ENCODE measurements at places on chromosomes 6 and 20.

DNA sequence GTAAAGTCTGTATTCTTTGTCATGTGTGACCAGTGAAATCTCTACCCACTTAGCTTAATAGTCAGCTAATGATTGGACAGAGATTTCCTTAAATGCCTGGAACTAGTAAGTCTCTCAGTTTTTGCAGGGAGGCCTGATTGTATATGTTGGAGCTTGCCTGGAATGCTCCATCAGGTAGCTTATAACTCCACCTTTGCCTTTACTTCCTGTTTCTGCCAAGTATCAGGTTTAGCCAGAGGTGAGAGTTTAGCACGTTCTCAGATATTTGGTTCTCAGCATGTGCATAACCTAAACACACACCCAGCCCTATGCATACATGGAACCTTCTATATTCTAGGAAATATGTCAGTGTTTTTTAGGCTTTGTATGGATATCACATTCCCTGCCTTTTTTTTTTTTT is 435.3 kb downstream of the CDKAL1 start:
- no peak for DNase-seq

GRCh38 chr6:25715794-25716193 is 38.7 kb upstream of the SLC17A4 start:
- no peak for DNase-seq

GRCh38 chr20:50715694-50716093 is 15.7 kb upstream of the PARD6B start:
- no peak for DNase-seq

DNA sequence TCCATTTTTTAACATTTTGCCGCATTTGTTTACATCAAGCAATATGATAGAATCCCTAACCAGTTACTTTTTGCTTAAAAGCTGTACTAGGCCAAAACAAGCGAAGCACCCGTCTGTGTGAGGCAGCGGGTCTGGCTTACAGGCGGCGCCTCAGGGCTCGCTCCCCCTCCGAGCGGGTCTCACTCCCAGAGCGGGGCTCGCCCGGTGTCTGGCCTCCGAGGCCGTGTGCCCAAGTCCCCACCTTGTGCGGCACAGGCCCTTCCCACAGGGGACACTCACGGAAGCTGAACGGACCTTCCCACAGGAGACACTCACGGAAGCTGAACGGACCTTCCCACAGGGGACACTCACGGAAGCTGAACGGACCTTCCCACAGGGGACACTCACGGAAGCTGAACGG is 23.4 kb downstream of the ZBTB46 start:
- no peak for DNase-seq

DNA sequence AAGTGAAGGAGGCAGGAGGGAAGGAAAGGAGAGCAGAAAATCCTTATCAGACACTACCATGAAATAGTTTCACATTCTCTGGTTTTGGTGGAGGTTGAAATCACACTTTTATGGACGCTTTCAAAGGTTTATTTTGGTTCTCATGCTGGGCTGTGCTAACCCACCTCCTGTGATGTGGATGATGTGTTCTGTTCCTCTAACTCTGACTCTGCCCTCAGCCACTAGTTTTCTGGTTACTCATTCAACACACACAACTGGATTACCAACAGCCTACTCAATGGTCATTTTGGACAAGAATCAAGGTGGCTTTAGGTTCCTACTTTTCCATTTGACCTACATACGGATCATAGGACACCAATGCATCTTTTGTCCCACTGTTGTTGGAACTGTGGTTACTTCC is 522.1 kb upstream of the BTBD3 start:
- DNase-seq: no peak

DNA sequence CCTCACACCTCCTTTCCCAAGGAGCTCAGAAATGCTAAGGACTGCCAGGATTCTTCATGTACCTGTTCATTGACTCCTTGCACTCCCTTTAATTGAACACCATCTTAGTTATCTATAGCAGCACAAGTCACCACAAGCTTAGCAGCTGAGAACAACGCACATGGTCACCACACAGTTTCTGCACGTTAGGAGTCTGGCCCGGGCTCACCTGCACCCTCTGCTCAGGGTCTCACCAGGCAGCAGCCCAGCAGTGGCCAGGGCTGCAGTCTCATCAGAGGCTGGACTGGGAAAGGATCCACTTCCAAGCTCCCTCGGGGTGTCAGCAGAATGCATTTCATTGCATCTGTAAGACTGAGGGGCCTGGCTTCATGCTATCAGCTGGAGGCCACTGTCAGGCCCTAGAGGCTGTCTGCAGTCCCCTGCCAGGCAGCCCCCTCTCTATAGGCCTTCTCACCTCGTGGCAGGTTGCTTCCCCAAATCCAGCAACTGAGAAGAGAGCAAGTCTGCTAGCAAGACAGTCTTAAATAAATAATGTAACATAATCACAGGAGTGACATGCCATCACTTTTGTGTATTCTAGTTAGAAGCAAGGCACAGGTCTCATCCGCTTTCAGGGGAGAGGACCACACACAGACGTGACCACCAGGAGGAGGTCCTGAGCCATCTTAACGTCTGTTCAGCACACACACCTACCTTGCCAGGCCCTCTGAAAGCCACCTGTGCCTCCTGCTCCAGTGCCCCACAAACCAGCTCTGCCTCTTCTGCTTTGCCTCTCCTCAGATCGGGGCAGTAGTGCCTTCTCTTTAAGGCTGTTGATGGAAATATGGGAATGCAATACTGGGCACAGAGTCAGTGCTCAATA is 165.2 kb upstream of the CST7 start:
- no peak for DNase-seq

DNA sequence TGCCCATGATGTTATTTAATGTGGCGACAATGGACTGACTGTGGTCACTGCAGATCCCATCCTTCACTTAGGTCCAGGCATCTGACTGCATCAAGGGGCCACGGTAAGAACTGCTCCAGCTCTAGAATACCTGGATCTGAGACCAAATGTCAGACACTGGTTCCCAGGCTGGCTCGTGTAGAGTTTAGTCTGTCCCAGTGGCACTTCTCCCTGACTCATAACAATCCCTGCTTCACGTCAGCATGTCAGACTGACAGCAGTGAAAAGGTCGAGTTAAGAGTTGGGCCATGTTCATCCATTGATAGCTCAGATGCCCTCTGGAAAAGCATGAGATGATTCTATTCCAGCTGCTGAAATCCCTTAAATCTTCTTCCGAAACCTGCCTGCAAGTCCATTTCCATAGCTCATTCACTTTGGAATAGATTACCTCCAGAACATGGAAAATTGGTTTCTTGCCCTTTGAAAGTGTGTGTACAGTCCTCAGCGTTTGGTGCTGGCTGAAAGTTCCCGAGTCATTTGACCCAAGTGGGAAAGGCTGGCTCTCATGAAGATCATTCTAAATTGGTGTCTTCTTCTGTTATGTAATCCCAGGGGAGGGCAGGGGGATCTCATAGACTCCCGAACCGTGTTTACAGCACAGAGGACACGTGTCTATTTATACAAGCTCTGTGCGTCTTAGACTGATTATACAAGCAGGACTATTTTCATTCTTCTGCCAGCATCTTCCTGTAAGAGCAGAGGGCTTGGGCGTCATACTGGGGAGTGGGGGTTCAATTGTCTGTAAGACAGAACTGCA is 160.8 kb downstream of the ZDHHC14 start:
- DNase-seq: no peak

- no peak for DNase-seq
Observed at GRCh38 chr6:85490516-85491248, 40.8 kb downstream of the NT5E start.

GRCh38 chr6:52162940-52163908 is 23.0 kb upstream of the IL17A start:
- no peak for DNase-seq

- DNase-seq: no peak
Observed at GRCh38 chr6:108666656-108667260, 106.0 kb downstream of the FOXO3 start.

Measured in activated gamma-delta T cell (primary cell).